ENCODE measurements at places on chromosomes 12 and 14. TPM values are rescaled to one million over a fixed set of nuclear protein-coding genes. Genes with fewer than 3 reads are reported as not detected.

GRCh38 chr12:75560167-75560566 lies 48.8 kb upstream of the KRR1 start:
- DNase-seq = peak; percentile 66

GRCh38 chr12:98999559-98999958 lies 354.5 kb downstream of the APAF1 start:
- no peak for DNase-seq

DNA sequence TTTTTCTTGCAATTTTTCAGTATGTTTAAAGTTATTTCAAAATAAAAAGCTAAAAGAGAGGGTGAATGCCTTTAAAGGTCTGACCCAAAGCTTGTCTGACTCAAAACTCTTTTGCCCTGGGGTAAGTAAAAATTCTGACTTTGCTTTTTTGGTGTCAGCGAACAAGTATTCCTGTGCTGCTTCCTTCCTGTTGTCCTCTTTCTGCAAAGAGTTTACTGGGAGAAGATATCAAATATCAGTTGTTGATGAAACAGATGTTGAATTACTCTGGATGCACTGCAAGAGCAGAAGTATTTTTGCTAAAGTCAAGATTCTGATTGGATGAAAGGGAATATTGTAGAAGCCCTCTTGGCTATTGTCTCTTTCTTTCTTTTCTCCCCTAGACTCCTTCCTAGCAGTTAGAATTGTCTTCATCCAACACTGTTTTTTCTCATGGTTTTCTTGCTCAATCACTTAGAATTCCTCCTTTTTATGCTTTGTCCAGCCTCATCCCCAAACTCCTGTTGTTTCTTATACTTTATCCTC lies 62.0 kb downstream of the DACT1 start:
- no peak for DNase-seq

GRCh38 chr12:53505086-53505485 lies 2.2 kb downstream of the NPFF start:
- DNase-seq = no peak

DNA sequence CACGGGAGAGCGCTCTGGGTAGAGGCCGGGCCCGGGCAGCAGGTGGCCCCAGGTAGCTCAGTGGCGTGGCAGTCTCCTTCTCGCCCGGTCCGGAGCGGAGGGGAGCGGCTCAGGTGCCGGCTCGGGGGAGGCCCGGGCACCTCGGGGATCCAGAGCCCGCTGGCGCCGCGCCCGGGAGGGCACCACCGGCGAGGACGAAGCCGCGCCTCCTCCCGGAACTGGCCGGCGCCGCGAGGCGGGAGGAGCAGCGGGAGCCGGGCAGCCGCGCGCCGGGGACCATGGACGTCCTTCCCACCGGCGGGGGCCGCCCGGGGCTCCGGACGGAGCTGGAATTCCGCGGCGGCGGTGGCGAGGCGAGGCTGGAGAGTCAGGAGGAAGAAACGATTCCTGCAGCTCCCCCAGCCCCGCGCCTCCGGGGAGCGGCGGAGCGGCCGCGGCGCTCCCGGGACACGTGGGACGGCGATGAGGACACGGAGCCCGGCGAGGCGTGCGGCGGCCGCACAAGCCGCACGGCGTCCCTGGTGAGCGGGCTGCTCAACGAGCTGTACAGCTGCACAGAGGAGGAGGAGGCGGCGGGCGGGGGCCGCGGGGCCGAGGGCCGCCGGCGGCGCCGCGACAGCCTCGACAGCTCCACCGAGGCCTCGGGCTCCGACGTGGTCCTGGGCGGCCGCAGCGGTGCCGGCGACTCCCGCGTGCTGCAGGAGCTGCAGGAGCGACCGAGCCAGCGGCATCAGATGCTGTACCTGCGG lies 21.5 kb upstream of the GNS start:
- DNase-seq = peak; percentile 52

DNA sequence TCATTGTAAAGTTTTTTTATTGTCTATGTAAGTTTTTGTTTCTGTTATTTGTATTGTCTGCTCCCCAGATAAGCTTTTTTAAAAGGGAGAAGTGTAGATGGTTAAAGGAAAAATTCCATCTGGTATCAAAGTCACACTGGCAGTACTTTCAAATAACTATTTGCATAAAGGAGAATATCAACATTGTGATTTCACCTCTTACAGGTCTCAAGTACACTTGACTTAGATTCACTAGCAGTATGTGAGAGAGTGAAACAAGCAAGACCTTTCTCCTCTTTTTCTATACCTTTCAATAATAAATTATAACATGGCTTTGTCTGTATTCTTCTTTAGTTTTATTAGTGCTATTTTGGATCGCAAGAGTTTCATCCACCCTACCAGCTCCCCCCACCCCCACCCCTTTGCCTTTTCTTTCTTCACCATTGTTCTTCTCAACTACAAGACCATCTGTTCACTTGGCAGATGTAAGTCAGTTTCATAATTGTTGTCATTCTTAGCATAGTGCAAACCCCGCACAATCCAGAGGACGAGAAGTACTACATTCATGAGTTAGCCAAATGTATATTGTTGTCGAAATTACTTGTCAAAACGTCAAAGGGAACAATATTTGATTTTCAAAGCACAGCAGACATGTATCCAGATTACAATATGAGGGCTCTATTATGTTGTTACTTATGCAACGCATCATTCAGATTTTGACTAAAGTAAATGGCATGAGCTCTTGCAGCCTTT lies 602.7 kb upstream of the FLRT2 start:
- DNase-seq = no peak

DNA sequence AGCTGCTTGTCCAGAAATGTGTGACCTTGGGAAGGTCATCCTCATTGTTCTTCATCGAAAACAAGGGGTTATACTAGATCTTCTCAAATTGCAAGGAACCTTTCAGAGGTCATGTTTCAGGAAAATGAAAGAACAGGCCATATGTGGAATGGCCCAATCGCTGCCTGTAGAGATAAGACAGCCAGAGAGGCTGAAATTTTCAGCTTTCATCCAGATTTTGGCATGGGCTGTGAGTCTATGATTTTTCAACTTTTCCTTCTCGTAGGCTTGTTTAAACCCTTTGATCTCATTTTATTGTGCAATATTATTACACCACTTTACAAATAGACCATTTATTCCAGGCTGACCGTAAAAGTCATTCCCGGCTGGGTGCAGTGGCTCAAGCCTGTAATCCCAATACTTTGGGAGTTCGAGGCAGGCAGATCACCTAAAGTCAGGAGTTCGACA lies 17.1 kb upstream of the ATXN2 start:
- no peak for DNase-seq

GRCh38 chr12:97921979-97922722 lies 459.5 kb downstream of the RMST start:
- DNase-seq = no peak

DNA sequence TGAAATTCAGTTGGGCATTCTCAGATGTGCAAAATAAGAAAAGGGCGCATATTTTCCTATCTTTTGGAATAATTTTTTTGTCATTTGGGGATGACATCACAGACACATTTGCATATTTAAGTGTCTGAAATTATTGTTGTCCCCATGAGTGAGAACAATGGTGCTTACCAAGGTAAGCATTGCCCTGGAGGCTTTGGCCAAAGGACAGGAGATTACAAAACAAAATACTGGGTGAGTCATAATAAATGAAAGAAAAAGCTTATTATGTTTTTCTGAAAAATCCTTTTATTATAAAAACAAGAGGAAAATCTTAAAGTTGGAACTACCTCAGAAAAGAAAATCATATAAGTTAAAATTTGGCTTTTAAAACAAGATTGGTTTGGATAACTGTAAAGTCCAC lies 254.9 kb downstream of the BTG1 start:
- DNase-seq = peak; percentile 67

DNA sequence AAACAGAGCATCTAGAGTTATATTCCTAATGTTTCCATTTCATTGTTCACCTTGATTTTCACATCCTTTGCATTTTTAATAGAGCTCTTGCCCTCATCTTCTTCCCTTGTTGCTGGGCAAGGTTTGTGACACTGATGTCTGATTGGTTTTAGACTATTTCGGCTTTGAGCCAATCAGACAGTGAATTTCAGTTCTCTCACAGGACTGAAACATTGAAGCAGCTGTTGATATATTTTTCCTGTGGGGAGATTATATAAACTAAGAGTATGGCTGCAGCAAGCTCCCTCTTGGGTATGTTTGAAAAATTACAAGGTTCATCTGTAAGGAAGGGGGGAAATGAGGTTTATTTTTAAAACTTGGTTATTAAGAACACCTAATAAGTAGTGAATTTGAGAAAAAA lies 51.2 kb downstream of the ATF7IP start:
- DNase-seq = peak; percentile 88

DNA sequence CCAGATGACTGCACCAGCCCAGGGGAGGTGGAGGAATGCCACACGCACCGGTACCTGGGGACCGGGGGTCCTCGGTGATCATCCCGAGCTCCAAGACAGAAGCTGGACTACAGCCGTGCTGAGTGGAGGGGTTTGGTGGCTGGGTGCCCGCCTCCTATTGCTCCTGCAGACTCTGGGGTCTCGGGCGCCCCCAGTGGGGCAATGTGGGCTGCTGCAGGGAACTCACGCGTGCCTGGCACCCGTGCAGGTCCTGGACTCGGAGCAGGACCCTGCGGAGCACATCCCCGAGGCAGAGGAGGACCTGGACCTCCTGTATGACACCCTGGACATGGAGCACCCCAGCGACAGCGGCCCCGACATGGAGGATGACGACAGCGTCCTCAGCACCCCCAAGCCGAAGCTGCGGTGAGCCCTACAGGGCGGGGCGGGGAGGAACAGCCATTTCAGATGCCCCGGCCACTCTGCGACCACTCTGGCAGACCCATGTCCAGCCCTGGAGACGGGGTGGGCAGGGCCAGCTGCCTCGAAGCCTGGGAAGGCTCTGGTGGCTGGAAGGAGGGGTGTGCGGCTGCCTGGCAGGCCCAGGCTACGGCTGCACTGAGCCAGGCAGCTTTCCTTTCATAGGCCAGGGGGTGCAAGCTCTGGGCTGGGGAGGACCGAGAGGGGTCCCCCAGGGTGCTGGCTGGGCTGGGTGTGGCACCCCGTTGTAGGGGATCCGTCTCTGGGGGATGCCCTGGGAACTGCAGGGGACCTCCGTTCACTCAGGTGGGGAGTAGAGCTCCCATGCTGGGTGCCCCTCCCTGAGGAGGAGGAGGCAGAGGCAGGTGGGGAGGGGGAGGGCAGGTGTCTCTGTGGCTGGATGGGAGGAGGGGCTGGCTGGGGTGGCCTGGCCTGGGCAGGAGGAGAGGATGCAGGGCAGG lies 21.6 kb upstream of the TEX22 start:
- DNase-seq = no peak

GRCh38 chr14:79332504-79333197 lies 878.7 kb downstream of the DIO2 start:
- DNase-seq = no peak

DNA sequence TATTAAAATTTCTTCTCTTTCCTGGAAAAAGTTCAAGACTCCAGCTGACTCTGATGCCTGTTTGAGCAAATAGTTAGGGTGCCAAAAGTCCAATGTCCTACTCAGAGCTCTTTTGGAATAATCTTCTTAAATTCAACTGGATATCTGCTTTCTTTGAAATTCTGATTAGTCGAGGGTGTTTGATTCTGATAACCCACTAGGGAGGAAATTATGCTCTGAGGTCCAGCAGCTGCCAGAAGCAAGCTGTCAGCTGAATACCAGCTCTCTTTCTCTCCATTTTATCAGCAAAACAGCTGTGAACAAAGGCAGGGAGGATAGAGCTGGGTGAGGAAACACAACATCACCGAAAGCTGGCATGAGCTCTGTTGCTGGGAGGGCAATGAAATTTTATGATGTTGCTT lies 141.5 kb downstream of the CAND1 start:
- no peak for DNase-seq

- no peak for DNase-seq
Observed at GRCh38 chr14:83384253-83384652, 1850.6 kb upstream of the SEL1L start.

DNA sequence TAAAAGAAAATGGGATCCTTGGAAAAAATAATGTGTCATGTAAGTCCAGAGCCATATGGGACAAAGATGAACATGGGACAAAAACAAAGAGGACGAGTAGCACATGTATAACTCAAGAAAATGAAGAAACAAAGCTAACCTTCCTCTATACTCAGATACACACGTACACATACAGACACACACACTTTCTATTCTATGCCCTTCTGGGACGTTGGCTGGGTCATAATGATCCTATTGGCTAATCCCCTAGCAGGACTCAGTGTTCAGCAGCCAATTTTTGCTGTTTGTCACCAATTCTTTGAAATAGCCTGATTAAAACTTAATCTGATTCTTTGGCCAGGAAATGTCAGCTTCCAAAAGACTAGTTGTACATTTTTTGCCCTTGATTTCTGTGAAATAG lies 189.4 kb upstream of the FOXG1 start:
- no peak for DNase-seq

GRCh38 chr14:36516719-36517241 lies 3.3 kb downstream of the NKX2-1 start:
- no peak for DNase-seq

DNA sequence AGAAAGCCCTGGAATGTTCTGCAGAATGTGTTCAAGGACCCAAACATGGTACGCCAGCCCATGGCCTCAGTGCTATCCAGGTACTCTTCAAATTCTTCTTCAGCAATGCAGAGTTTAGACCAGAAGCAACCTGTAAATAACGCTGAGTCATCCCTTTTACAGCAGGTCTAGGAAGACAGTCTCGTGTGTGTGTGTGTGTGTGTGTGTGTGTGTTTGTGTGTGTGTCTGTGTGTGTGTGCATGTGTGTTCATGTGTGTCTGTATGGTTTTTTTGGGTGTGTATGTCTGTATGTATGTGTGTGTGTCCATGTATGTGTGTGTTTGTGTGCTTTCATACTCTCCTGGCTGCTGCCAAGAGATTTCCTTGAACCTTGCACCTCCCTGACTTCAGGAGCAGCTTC lies 60.1 kb upstream of the RFX4 start:
- no peak for DNase-seq

GRCh38 chr12:106045251-106045674 lies 93.5 kb downstream of the NUAK1 start:
- DNase-seq = no peak

The FLRT2 gene
- 139 TPM for total RNA-seq

The BTG1 gene
- total RNA-seq = 16.6 TPM

The GALNT16 gene
- total RNA-seq = under 0.01 TPM

The PIWIL1 gene
- total RNA-seq = not detected

The KERA gene
- not detected for total RNA-seq

The SLC10A1 gene
- not detected for total RNA-seq

The ALX1 gene
- under 0.01 TPM for total RNA-seq

The TAS2R46 gene
- total RNA-seq = 0.79 TPM

The PPP1R1A gene
- total RNA-seq = not detected

The EXD2 gene
- 21.0 TPM for total RNA-seq

Measured in lung microvascular endothelial cell (primary cell).